ENCODE measurements at places on chromosomes 1 and 21.

DNA sequence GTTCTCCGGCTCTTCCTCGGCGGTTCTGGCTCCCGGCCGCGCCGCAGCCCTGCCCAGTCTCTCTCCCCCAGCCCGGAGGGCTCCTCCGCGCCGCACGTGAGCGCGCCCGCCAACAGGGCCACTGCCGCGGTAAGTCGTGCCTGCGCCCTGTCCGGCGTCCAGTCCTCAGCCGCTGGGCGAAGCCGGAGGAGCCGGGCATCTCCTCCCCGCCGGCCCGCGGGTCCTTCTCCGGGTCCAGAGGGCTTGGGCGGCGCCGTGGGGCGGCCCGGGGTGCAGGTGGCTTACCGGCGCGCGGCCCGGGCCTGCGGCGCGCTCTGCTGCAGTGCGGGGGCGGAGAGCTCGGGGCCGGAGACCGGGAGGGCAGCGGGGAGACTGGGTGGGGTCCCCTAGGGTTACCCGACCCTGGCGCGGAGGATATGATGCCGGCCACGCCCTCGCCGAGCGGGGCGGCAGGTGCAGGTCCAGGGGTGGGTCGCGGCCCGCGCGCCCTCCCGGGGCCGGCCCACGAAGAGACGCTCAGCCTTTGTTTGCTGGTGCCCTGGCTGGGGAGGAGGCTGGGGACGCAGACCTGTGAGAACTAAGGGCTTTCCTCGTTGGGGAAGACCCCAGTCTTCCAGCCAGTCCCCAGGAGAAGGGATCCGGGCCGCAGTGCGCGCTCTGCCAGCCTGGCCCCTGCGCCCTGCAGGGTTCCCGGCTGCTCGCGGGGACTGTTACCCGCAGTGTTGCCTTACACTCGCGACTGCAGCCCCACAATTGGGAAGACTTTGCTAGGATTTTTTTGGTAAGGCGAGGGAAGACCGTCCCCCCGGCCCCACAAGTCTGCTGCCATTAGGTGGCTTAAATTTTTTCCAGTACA lies at the start of gene DOP1B:
DOP1B (plus strand) TSS at position 10 of the 856 bp plus-strand sequence. CDS start 7,910 bp downstream, outside the sequence.
- DNase-seq = no peak

GRCh38 chr1:202810615-202811295 lies at the start of gene PCAT6:
PCAT6 (plus strand) TSS chr1:202810954.
- peak; percentile 63 for DNase-seq

- DNase-seq = no peak
Observed at GRCh38 chr1:161287482-161288054, 22.2 kb downstream of the MPZ start.

DNA sequence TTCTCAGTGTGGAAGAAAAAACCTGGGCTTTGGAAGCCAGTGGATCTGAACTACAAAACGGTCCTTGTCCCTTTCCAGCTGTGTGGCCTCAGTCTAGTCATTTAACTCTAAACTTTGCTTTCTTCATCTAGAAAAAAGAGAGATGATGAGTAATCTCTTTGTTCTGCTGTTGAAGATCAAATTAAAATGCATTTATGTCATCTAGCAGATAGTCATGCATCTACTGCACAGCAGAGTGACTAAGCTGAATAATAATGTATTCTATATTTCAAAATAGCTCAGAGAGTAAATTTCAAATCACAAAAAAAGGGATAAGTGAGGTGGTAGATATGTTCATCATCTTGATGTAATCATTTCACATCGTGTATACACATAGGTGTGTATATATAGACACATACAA lies 473.2 kb downstream of the DSCAM start:
- DNase-seq = no peak

DNA sequence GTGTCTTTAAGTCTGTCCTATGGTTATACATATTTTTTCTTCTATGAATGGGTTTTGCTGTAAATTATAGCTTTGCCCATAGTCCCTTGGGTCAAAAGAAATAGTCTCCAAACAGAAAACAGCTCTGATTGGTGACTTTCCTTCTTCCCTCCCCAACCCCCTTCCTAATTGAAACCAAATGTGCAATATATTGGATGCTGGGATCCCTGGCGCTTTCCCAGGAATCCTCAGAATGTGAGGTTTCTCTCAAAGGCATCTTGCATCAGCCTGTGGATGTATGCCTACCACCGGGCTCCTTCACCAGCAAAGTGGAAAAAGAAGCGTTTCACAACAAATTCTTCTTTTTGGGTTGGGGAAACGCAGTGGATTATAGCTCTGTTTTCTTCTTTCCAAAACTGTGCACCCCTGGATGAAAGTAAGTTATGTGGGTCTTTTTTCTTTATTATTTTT lies at the start of gene DDR2:
DDR2 (plus strand) TSS at position 248 of the 450 bp plus-strand sequence. CDS start 86,600 bp downstream, outside the sequence.
- DNase-seq = no peak

- no peak for DNase-seq
Observed at GRCh38 chr1:43329995-43330751, 7.4 kb upstream of the MPL start.

DNA sequence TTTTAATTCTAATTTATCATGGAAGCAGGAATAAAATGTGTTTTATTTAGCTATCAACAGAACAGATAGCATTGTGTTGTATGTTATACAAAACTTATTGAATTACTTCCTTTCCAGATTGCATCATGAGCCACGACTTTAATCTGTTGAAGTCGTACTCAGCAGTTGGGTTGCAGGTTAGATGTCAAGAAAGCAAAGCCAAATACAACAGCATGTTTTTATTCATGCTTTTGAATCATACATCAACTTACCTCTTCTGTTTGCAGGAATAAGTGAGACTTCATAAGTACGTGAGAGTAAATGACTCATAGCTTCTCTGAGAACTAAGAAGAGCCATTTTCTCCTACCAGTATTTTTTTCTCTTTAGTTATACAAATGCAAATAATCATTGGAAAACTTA lies 110.8 kb upstream of the ADGRL4 start:
- DNase-seq = no peak

GRCh38 chr1:95233319-95233736 lies 682 bp upstream of the RWDD3 start:
- no peak for DNase-seq

DNA sequence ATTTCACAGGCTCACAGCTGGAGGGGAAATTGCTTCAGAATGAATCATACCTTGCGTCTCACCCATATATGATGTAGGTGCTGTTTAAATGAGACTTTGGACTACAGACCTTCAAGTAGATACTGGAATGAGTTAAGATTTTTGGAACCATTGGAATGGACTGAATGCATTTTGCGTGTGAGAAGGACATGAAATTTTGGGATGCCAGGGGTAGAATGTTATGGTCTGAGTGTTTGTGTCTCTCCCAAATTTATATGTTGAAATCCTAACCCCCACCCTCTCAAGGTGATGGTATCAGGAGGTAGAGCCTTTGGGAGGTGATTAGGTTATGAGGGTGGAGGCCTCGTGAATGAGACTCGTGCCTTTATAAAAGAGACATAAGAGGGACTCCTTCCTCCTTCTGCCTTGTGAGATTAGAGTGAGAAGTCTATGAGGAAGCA lies 41.4 kb downstream of the KCNK1 start:
- no peak for DNase-seq

- DNase-seq = no peak
Observed at GRCh38 chr1:227753999-227754711, 18.9 kb downstream of the SNAP47 start.

- DNase-seq = no peak
Observed at GRCh38 chr1:116122955-116123757, 12.0 kb downstream of the MAB21L3 start.

DNA sequence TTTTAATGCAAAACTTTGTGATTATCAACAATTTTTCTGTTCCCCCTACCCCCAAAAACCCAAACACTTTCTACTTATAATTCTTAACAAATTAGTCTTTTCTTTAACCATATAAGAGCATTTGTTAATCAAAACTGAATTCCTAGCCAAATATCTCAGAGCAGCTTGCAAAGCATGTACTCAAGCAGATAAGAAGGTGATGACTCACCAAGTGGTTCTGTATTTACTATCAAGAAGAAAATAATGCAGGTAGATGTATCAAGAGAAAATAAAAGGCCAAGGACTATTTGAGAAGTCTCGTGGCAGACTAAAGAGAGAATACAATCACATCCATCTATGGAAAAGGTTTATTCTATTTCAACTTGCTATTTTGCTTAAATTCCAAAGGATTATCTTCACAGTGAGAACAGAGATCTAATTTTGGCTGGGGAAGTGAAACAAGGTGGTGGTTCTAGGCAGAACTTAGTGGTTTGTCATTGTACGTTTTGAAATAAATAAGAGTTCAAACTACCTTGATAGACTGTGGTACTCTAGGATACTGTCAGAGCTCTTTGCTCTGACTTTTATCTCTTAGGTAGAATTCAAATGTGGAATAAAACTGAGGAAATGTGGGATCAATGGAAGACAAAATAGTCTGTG lies 94.7 kb upstream of the NRIP1 start:
- no peak for DNase-seq

GRCh38 chr1:234901491-234902049 lies 227.1 kb downstream of the TOMM20 start:
- no peak for DNase-seq

DNA sequence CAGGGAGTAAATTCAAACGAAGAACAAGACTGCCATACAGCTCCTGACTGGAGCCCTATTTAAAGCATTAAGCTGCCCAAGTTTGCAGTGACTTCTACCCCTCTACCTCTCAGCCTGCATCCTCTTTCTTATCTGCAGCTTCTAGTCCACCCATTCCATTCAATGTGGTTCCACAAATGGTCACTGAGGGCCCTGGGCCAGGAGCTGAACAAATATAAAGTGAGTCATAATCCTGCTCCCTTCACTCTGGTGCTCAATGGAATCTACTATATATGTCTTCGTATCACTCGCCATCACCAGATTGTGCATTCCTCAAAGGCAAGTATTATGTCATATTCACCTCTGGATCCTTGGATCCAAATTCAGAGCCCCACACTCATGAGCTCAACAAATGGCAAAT lies 398.7 kb downstream of the BRINP2 start:
- DNase-seq = no peak

GRCh38 chr1:221794079-221794670 lies 52.3 kb upstream of the DUSP10 start:
- no peak for DNase-seq

GRCh38 chr1:68100571-68100970 lies 50.1 kb upstream of the DIRAS3 start:
- no peak for DNase-seq

DNA sequence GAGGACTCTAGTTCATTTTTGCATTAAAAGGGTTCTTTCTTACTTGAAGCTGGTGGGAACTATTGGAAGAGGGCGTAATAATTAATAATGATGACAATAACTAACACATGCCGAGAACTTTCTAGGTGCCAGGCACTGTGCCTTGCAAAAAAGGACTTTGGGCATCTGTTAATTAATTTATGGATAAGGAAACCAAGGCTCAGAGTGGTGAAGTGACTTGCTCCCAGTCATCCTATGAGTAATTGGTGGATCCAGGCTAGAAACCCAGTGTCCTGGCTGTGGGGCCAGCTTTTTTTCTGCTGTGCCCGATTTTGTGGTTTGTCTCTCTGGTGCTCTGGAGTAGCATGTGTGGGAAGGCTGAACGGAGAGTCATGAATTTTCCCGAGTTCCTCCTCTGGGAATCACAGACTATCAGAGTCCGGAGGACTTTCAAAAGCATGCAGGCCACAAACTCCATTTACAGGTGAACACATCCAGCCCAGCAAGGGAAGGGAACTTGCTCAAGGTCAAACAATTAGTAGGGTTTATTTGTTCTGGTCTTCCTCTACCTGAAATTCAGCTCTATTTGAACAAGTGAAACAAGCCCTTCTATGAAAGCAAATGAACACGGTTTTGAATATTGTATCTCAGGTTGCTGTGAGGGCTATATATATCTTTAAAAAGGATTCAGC lies 23.4 kb downstream of the ROR1 start:
- no peak for DNase-seq

- DNase-seq = no peak
Observed at GRCh38 chr1:233327651-233328141, at the start of gene MAP3K21. MAP3K21 (plus strand) TSS chr1:233327724; CDS start chr1:233328029, 305 bp downstream.
